Activated CD4-positive, alpha-beta T cell treated with anti-CD3 and anti-CD28 coated beads, Interleukin-2, amount 10 ng/mL, durations not matched to agents 24 days and 14 days (primary cell): ENCODE measurements at places on chromosomes 11 and 22.

- H3K4me3 ChIP-seq, result no peak overlapping the region
- no peaks in the 10 kb centered on the region for H3K36me3 ChIP-seq
- H3K27me3 ChIP-seq, result no peaks in the 10 kb centered on the region
- H3K4me1 ChIP-seq, result no peaks in the 10 kb centered on the region
Measured at GRCh38 chr11:101612481-101612880, 28.7 kb upstream of the TRPC6 start.

- peaks cover 14% of the 10 kb centered on the region for H3K36me3 ChIP-seq
- peak overlapping the region; percentile 97 for H3K27ac ChIP-seq
- DNase-seq, result peak; percentile 79
- H3K27me3 ChIP-seq, result no peaks in the 10 kb centered on the region
Measured at GRCh38 chr11:118918128-118918685, 7.5 kb downstream of the BCL9L start.

DNA sequence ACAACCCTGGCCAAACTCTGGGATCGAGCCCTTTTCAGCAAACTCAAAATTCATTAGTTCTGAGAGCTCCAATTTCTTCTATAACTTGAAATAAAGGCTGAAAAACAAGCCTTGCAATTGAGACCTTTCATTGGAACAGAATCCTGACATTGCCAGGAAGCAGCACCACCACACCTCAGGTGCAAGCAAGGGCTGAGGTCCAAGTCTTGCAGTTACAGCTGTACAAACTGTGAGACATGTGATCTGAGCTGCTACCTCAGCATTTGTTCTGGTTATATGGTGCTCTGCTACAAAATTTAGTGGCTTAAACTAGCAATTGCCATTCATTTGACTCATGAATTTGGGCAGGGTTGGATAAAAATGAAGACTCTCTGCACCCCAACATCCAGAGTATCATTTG is 18.1 kb downstream of the OR5AS1 start:
- H3K36me3 ChIP-seq, result no peaks in the 10 kb centered on the region
- no peak overlapping the region for H3K4me3 ChIP-seq
- no peak overlapping the region for H3K27ac ChIP-seq
- no peaks in the 10 kb centered on the region for H3K4me1 ChIP-seq
- H3K27me3 ChIP-seq, result no peaks in the 10 kb centered on the region

DNA sequence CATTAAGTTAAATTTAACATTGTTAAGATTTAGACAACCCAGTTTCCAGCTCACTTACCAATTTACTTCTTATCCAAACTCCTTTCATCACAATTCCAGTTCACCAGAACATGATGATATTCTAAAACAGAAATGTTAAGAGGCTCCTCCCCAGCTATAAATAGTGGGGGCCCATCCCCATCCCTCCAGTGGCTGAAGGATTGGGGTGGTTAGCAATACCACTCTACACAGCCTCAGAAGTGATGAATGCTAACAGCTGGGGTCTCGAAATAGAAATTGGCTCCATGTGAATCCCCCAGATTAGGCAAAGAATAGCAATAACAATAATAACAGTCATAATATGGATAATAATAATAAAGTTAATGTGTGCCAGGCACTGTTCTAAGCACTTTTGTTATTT is 97.9 kb upstream of the NCAM1 start:
- H3K27ac ChIP-seq, result no peak overlapping the region
- DNase-seq, result no peak
- H3K36me3 ChIP-seq, result no peaks in the 10 kb centered on the region
- H3K4me3 ChIP-seq, result no peak overlapping the region
- peaks cover 2% of the 10 kb centered on the region for H3K27me3 ChIP-seq

DNA sequence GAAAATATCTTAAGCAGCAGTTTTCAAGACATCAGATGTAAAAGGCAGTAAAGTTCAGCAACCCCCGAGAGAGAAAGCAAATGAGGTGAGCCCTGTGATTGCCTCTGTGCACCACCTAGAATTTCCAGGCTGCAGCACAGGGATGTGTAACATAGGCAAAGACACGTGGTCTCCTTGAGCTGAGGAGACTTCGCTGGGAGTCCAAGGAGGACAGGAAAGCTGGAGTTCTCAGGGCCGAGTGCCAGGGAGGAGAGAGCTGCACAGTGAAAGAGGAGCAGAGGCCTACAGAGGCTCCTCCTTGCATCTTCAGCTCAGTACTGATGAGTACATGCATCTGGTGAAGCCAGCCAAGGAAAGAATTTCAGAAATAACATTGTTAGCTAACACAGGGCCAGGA is 17.6 kb upstream of the TOLLIP start:
- no peak overlapping the region for H3K27ac ChIP-seq
- no peak for DNase-seq
- H3K36me3 ChIP-seq, result no peaks in the 10 kb centered on the region
- peaks cover 8% of the 10 kb centered on the region for H3K27me3 ChIP-seq

DNA sequence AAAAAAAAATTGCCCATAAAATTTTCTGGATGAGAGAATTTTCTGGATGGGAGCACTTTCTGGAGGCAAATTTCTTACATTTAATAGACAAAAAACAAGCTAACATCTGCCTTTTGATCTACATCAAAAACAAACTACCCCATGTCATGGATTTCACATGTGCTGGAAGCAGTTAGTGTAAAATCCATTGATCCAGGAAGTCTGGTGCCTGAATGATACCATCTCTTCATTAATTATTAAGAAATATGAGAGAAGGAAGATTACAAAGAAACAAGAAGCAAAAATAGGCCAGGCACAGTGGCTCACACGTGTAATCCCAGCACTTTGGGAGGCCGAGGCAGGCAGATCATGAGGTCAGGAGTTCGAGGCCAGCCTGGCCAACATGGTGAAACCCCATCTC is 53.2 kb upstream of the FAM181B start:
- no peak for DNase-seq
- H3K4me1 ChIP-seq, result no peaks in the 10 kb centered on the region
- H3K36me3 ChIP-seq, result no peaks in the 10 kb centered on the region
- H3K27ac ChIP-seq, result no peak overlapping the region
- peaks cover 10% of the 10 kb centered on the region for H3K27me3 ChIP-seq

GRCh38 chr11:839280-839623 is 3.1 kb downstream of the POLR2L start:
- no peaks in the 10 kb centered on the region for H3K27me3 ChIP-seq
- H3K36me3 ChIP-seq, result peaks cover 26% of the 10 kb centered on the region
- no peak overlapping the region for H3K27ac ChIP-seq
- H3K4me3 ChIP-seq, result no peak overlapping the region

DNA sequence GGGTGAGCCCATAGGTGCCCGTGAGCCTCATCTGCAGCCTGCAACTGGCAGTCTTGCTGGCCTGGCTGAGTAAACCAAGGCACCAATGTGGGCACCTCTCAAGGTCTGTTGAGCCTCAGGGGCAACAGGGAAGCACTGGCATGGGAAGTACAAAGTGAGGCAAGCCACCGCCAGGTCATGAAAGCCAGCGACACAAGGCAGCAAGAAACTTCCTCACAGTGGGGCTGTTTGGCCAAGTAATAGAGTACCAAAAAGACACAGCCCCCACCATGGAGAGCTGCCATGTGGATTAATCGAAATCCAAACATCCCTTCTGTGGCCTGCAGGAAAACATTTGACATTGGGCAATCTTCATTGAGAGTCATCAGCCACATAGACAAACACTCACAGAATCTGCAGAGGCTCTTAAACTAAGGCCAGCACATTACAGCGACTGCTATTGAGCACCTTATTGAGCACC is 43.6 kb upstream of the FIBIN start:
- H3K36me3 ChIP-seq, result no peaks in the 10 kb centered on the region
- no peak for DNase-seq
- H3K27me3 ChIP-seq, result no peaks in the 10 kb centered on the region
- H3K27ac ChIP-seq, result no peak overlapping the region

- H3K4me1 ChIP-seq, result peaks cover 10% of the 10 kb centered on the region
- H3K27ac ChIP-seq, result no peak overlapping the region
- no peak overlapping the region for H3K4me3 ChIP-seq
- peaks cover 39% of the 10 kb centered on the region for H3K36me3 ChIP-seq
- DNase-seq, result no peak
- no peaks in the 10 kb centered on the region for H3K27me3 ChIP-seq
Measured at GRCh38 chr22:25375683-25376082, 156.2 kb downstream of the CRYBB2 start.

DNA sequence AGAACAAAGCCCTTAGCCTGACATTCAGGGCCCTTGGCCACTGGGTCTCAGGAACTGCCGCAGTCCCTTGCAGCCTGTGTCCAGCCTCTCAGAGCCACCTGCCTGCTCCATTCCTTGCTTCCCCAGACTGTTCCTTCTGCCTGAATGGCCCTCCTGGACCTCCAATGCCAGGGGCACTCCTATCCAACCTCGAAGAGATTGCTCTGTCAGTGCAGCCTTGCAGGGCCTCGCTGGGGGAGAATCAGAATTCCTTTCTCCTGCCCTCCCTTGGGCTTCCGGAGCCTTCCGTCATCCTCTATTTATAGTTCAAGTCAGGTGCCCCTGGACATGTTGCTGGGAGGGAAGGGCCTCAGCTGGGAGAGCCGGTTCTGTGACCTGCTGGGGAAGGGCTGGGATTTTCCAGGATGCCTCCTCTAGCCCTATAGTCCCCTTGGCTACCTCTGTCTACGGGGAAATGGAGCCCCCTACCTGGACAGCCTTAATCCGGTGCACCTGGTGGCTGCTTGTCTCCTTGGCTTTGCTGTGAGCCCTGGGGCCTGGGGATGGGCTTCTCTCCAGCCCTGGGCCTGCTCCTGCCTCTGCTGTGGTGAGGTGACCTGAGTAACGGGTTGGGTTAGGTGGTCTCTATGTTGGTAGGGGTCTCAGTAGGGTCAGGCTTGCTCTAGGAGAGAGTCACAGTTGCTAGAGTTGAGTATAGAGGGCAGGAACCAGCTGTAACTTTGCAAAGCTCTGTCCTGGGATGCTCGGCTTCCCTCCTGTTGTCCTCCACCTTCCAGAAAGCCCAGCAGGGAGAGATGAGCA is 45.9 kb upstream of the SYT7 start:
- H3K4me3 ChIP-seq, result no peak overlapping the region
- no peak overlapping the region for H3K27ac ChIP-seq
- H3K4me1 ChIP-seq, result peaks cover 3% of the 10 kb centered on the region
- peaks cover 8% of the 10 kb centered on the region for H3K27me3 ChIP-seq
- DNase-seq, result no peak

DNA sequence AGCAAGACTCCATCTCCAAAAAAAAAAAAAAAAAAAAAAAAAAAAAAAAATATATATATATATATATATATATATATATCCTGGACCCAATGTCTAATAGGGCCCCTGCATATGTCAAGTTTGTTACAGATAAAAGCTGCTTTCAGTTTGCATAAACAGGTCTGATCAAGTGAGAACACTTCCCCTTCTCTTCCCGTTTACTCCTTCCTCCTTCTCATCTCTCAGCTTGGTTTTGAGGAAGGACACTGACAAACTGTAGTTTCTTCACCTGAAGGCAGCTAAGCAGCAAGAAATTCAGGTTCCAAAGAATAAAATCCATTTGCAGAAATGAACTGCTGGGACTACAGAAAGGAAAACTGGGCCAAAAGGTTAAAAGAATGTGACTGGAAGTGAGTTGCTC is 11.7 kb downstream of the THOC5 start:
- peaks cover 56% of the 10 kb centered on the region for H3K36me3 ChIP-seq
- no peaks in the 10 kb centered on the region for H3K4me1 ChIP-seq
- H3K27me3 ChIP-seq, result no peaks in the 10 kb centered on the region
- H3K27ac ChIP-seq, result no peak overlapping the region
- no peak overlapping the region for H3K4me3 ChIP-seq

GRCh38 chr11:102810950-102811660 is 13.1 kb upstream of the MMP1 start:
- H3K27ac ChIP-seq, result no peak overlapping the region
- peaks cover 4% of the 10 kb centered on the region for H3K27me3 ChIP-seq
- no peaks in the 10 kb centered on the region for H3K36me3 ChIP-seq
- DNase-seq, result no peak
- no peak overlapping the region for H3K4me3 ChIP-seq
- H3K4me1 ChIP-seq, result no peaks in the 10 kb centered on the region

GRCh38 chr11:128450882-128451651 is 136.3 kb downstream of the ETS1 start:
- H3K36me3 ChIP-seq, result peaks cover 31% of the 10 kb centered on the region
- peaks cover 43% of the 10 kb centered on the region for H3K4me1 ChIP-seq
- no peak overlapping the region for H3K4me3 ChIP-seq

DNA sequence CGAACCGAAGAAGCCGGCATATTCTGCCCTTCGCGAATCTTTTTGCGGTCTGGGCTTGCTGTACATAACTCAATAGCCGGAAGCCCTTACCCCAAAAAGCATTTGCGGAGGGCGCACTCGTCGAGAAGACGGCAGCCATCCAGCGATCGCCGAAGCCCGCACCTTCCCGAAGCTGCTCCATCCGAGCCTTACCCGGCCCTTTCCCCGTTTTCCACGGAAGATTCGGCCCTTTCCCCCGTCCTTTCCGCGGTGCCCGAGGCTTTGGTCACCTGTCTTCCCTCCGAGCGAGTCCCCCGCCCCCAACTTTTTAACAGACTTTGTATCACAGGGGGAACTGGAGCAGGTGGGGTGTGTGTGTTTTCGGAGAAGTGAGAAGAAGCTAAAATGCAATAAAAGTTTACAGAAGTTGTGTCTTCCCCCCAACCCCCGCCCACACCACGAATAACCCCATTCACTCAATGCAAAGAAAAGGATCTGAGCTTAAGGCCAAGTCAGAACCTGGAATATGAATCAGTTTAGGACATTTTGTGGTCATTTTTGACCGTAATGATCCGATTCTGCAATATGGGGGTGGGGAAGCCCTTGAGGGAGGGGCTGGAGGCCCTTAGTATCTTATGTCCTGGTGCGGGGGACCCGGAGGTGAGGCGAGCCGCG is 99.0 kb upstream of the HSD17B12 start:
- no peak overlapping the region for H3K27ac ChIP-seq
- H3K36me3 ChIP-seq, result no peaks in the 10 kb centered on the region
- H3K4me3 ChIP-seq, result no peak overlapping the region
- peaks cover 17% of the 10 kb centered on the region for H3K4me1 ChIP-seq
- peaks cover 80% of the 10 kb centered on the region for H3K27me3 ChIP-seq
